ENCODE measurements at places on chromosomes 7 and 10.

- peak; percentile 33 for DNase-seq
Measured at GRCh38 chr7:90595342-90595800, 750 bp upstream of the CDK14 start.

DNA sequence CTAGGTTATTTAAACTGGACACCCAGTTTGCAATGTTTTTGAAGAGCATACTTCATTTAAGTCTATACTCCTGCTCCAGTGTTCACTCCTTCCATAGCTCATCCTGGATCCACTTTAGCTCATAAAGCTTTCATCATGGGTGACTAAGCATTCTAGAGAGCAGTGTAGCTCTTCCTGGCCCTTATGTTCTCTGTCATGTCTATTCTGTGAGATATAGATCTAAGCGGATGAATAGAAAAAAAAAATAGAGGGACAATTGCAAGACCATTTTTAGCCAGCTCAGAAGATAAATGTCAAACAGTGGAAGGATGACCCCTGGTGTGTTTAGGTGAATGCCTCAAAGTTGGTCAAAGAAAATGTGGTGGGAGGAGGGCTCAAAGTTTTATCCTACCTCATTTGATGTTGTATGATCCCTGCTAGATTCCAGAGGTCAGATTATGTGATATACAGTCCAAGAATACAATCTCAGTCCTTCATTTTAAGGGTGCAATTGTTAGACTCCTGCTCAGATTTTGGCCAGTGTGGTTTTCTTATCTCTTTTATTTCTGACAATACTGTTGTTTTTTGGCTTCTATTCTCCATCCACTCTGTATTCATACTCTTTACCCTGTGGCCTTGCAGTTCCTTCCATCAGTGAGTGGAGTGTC, 7.5 kb upstream of the HECW1 start:
- no peak for DNase-seq

GRCh38 chr7:76507723-76508406, 2.5 kb upstream of the UPK3B start:
- no peak for DNase-seq

DNA sequence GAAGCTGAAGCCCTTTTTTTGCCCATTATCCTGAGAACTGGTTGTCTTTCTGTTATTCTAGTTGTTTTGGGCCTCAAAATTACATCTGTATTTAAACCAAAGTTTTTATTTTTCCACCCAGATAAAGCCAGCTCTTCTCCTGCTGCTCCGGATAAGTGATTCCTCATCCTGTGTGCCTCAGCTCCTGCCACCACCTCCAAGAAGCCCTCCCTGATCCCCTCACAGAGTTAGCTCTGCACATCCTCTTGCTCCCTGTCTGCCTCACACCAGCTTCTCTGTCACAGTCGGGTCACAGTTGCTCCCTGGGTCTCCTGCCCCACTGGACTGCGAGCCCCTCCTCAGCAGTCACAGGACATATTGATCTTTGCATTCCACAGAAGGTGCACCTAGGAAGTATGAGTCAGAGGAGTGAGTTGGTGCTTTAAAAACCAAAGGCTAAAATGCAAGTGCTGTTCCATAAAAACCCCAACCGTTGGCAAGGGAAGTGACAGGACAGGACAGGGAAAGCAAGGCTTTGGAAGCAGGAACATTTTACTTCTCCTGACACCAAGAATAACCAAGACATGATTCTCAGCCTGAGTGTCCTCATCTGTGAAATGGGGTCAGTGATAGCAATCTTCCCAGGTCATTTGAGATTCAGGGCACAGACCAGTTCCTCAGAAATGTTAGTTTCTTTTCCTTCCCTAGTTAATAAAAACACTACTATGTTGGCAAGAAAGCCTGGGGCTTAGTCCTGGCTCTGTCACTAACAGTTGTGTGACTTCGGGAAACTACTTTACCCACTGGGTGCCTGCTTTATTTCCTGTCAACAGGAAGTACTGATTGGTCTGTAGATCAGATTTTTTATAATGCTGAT, 36.5 kb upstream of the EEPD1 start:
- no peak for DNase-seq

DNA sequence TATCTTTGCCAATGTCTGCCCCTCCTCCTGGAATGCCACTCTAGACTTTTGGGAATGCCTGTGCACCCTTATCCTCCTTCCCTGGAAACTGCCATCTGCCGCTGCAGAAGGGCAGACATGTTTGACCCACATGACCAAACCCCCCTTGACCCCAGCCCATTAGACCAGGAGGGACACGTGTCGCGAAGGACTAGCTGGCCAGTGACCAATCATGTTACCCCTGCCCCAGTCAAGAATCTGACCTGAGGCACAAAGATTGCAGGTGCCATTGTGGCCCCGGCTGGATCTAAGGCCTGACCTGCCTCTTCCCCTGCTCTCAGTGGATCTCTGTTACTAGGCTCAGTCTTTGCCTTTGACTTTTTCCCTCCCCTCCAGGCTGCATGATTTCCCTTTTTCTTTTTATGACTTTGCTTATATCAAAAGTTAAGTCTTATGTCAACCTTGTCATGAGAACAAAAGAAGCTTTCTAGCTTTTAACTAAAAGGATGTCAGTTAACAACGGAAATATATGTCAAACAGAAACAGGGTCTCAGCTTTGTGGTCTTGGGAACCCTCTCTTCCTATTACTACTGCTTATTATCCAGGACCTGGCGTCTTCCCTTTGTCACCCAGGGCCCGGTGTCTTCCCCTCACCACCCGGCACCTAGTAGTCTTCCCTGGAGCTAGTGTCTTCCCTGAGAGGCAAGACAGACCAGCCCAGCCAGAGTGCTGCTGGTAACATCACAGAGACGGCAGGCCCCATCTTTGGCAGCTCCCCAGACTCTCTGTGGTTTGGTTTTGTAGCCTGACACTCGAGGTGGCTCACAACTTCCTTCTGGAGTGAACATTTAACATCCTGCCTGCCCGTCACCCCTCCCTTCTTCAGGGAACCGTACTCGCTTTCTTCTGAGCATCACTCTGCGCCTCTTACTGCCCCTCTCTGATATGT, 24.4 kb upstream of the PPIF start:
- no peak for DNase-seq

DNA sequence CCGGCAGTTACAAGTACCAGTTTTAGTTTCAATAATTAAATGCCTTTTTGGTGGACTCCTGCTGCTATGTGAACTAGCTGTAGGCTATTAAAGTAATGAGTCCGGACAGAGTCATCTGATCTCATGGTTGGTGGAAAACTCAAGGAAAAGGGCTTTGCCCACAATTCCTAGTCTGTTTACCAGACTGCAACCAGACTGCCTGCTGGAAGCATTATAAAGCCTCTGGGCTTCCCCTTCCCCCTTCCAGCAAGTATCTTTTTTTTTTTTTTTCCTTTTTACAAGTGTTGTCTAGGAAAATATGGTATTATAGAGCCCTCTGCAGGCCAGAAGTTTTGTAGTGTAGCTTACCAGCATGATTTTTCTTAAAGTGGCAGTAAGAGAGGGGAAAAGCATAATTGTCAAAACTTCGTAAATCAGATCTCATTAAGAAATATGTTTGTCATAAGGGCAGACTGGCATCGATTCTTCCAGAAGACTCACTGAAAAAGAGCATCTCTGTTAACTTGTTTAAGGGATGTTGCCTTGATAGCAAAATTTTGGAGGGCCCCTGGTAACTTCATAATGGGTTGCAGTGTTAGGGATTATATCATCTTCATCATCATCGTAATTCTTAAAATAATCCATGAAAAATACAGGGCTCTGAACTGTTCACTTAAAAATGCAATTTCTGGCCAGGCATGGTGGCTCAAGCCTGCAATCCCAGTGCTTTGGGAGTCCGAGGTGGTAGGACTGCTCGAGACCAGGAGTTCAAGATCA, 181.3 kb downstream of the TAX1BP1 start:
- peak; percentile 47 for DNase-seq

DNA sequence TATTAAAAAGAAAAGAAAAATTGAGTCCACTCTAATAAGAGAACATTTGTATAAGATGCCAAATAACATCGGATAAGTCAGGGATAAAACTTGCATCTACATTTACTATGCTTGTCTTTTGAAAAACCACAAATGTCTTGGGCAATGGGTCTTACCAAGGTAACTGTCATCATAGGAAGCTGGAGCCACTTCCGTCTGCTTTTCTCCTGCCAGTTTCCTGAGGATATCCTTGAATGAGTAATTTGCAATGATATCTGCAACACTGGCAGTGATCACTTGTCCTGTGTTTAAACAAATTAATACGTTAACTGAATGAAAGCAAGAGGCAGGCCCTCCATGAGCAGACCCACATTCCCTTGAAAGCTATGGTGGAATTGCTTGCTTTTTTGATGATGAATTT, 47.3 kb downstream of the ITGA8 start:
- no peak for DNase-seq

- DNase-seq: no peak
Measured at GRCh38 chr7:3710531-3710930, 409.5 kb downstream of the SDK1 start.
